Muscle of arm (tissue), 14 donors: ENCODE measurements at places on chromosomes 7 and 10. TPM values are rescaled to one million over a fixed set of nuclear protein-coding genes. Genes with fewer than 3 reads are reported as not detected.

- DNase-seq = no peak
These were observed 146.6 kb downstream of the HERPUD2 start for GRCh38 chr7:35548291-35548690.

DNA sequence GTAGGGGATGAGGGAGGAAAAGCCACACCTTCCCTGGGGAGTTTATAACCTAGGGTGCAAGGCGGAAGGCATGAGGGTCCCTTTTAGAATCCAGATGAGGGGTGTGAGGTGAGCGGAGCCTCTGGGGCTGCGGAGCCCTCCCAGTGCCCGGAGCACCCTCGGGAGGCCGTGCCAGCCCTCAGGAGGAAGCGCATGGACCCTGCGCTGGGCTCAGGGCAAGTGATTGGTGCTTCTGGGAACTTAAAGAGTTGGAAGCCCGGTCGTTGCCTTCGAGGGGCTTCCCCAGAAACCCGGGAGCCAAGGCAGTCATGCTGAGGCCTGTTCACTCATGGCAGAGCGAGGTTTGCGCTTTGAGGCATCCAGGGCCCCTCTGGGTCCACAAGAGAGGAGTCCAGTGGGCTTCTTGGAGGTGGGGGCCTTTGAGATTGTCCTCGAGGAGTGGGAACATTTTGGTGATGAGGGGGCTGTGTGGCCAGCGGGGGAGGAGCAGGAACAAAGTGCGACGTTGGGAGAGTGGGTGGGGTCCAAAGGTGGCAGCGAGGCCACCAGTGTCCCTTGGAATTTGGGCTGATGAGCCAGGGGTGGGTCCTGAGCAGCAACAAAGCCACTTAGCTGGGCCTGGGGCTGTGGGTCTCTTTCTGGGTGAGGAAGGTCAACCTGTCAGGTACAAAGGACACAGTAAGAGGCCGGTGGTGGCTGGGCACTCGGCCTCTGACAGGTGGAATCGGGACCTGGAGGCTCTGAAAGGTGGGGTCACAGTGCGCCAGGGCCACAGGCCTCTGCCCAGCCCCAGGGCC is 79.9 kb downstream of the MKI67 start:
- no peak for DNase-seq

Gene MCM10
- 5.3 TPM for polyA plus RNA-seq

Gene ASZ1
- polyA plus RNA-seq = not detected
